NCI-H1930 (cell line): ENCODE measurements at places on chromosomes 12 and 14.

DNA sequence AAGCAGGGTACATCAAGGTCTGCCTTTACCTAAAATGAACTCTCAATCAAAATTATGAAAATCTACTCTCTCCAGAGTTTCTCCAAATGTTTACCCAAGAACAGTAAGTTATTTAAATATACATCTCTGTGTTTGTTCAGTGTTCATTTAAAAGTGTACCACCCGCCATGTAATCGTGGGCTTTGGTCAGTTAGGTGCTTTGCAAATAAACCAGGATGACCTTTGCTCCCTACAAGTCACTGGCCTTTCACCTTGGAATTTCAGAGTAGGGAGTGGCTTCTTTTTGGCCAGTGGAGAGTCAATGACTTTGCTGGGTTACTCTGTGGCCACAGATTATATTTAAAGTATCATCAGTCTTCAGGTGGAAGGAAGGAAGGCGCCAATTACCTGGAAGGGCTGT, 74.6 kb upstream of the PTPRB start:
- no peak for DNase-seq

DNA sequence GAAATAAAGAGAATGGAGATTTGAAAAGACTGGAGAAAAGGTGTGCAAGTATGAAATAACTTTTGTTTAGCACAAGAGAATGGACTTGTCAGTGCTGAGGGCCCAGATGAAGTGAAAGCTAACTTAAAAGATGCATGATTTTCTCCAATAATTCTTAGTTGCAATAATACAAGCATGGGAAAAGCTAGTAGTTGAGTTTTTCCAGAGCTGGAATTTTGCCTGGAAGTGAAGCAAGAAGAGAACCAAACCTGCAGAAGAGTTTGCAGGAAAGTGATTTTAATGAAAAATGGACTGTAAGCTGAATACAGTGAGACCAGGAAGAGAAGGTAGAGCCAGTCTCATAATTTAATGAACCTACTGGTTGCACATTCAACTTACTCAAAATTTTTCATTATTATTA, 69.3 kb upstream of the FSCB start:
- DNase-seq = no peak

GRCh38 chr12:32051511-32052211, 55.0 kb upstream of the BICD1 start:
- DNase-seq = no peak

DNA sequence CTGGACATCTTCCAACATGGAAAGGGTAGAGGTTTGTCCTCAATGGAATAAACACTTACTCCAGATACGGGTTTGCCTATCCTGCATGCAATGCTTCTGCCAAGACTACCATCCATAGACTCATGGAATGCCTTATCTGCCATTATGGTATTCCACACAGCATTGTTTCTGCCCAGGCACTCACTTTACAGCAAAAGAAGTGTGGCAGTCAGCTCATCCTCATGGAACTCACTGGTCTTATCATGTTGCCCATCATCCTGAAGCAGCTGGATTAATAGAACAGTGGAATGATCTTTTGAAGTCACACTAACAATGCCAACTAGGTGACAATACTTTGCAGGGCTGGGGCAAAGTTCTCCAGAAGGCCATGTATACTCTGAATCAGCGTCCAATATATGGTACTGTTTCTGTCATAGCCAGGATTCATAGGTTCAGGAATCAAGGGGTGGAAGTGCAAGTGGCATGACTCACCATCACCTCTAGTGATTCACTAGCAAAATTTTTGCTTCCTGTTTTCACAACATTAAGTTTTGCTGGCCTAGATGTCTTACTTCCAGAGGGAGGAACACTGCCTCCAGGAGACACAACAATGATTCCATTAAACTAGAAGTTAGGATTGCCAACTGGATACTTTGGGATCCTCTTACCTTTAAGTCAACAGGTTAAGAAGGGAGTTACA, 140.4 kb downstream of the SLC35F4 start:
- DNase-seq = no peak

GRCh38 chr12:11836282-11837151, 187.0 kb downstream of the ETV6 start:
- DNase-seq = no peak

GRCh38 chr14:85306024-85306423, 223.9 kb upstream of the FLRT2 start:
- DNase-seq = no peak

DNA sequence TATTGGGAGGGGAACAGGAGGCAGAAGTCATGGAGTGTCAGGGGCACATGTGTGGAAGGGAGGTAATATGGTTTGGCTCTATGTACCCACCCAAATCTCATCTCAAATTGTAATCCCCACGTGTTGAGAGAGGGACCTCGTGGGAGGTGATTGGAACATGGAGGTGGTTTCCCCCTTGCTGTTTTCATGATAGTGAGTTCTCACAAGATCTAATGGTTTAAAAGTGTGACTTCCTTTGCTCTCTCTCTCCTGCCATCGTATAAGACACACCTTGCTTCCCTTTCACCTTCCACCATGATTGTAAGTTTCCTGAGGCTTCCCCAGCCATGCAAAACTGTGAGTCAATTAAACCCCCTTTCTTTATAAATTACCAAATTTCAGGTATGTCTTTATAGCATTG, 41.6 kb upstream of the CDK17 start:
- no peak for DNase-seq

- no peak for DNase-seq
Measured at GRCh38 chr14:48075487-48075886, 400.1 kb upstream of the MDGA2 start.
